ENCODE measurements at places on chromosomes 6 and 20.

GRCh38 chr6:91198588-91199255 lies 611.9 kb upstream of the MAP3K7 start:
- no peak for DNase-seq

GRCh38 chr6:125994670-125995488 lies 8.5 kb downstream of the TRMT11 start:
- DNase-seq = no peak

GRCh38 chr6:169786349-169786748 lies 34.9 kb downstream of the ERMARD start:
- no peak for DNase-seq

DNA sequence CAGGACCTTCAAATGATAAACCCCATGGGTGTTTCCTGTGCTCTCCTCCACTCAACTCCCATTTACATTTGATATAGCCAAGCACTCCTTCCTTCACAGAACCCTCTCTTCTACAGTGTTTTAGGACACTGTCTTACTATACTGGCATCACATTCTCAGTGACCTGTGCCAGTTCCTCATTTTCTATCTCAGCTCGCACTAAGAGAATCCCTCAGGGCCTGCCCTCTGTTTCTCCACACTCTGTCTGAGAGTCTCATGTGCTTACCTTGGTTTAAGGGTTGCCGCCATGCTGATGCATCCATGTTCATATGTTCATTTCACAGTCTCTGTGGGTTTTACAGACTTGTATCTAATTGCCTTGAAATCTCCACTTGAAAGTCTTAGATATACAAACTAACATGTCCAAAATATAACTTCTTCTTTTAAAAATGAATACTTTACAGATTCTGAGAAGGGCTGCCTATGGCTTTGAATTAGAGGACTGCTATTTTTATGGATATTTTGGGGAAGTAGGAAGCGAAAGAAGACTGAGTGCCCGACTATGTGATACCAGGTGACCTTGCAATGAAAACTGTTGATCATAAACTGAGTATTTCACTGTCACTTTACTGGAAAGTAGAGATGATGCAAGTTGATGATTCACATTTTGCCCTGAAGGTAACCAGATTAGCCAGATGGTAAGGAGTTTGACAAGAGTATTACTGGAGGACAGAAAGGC lies 153.1 kb upstream of the SIM1 start:
- no peak for DNase-seq

GRCh38 chr6:149964308-149965193 lies 808 bp downstream of the ULBP1 start:
- no peak for DNase-seq

- no peak for DNase-seq
Observed at GRCh38 chr20:57429580-57430200, 38.5 kb downstream of the RBM38 start.

- no peak for DNase-seq
Observed at GRCh38 chr6:82113231-82113630, 134.3 kb downstream of the IBTK start.

GRCh38 chr6:11653028-11653583 lies 115.6 kb downstream of the TMEM170B start:
- DNase-seq = no peak

- DNase-seq = no peak
Observed at GRCh38 chr6:151119823-151120524, 119.8 kb upstream of the AKAP12 start.

DNA sequence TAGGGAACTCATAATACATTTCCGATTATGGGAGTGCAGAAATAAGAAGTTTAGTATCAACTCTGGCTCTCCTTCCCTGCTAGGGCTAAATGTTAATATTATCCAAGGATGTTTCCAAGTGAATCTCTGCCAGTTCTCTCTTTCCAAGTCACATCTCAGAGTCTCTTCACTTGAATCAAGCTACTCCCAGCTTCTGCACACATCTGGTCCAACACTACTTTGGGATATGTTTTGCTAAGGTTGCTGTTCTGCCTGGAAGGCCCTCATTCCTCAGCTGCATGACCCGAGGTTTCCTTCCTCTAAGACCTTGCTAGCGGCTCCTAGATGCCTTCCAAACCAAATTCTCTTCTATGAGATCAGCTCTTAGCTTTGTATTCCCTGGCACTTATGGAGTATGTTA lies 331.8 kb downstream of the GJA1 start:
- no peak for DNase-seq

DNA sequence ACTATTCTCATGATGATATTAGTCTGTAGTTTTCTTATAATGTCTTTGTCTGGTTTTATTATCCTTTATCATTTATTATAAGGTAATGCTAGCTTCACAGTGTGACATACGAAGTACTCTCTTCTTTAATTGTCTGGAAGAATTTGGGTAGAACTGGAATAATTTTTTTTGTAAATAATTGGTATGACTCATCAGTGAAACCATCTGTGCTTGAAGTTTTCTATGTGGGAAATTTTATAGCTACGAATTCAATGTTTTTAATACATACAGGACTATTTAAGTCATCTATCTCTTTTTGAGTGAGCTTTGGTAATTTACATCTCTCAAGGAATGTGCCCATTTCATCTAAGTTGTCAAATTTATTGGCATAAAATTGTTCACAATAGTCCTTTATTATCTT lies 86.3 kb downstream of the SOD2 start:
- DNase-seq = no peak

DNA sequence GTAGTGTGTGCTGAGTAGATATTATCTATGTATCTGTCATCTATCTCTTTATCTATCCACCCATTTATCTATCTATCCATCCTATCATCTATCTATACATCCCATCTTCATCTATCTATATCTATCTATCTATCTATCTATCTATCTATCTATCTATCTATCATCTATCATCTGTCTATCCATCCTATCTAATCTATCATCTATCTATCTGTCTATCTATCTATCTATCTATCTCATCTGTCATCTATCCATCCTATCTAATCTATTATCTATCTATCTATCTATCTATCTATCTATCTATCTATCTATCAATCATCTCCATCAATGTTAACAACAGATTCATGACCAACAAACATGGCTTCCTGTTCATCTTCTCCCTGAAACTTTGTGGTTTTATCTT lies 90.5 kb upstream of the SLC24A3 start:
- DNase-seq = no peak

DNA sequence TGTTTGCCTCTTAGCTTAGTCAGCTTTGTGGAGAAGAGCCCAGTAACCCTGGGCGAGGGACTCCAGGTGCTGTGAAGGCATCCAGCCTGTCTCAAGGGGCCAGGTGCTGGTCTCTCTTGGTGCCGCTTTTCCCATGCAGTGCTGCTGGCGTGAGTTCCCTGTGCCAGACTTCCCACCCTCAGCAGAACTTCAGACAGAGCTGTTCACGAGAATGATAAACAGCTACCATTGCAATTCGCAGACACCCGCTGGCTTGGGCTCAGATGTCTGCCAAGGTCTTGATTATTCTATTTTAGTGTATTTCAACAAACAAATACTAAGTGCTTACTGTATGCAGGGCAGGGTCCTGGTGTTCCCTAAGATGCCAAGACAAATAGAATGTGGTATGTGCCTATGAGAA lies 57.7 kb downstream of the RNF217 start:
- no peak for DNase-seq

DNA sequence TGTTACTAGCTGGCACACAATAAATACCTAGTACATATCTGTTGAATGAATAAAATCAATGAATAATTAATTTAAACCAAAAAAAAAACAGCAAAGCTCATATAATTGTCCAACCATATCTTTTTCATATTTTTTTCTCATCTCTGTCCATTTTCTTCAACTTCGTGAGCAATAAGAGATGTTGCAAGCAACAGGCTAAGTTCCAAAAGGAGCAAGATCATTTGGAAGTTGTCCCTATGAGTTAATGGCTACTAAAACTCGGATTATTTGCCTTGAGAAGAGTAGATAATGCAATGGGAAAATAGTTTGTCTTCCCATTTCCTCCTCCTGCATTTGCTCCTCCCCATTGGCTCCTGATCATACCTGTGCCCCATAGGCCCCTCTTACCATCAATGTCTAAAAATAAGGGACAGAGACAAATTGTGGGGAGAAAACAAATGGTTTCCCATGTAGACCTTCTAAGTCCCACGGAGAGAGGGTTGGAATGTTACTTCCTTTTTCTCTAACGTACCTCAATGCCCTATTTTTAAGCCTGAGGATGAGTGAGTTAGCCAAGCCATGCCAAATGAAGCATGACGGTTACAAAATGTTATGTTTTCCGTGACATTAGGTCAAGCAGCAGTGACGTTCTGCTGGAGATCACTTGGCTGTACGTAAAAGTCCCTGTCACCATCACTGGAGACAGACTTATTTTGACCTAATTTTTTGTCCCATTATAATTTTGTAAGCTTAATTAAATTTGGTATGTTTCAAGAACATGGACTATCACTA lies 217.3 kb upstream of the PREP start:
- no peak for DNase-seq

- DNase-seq = no peak
Observed at GRCh38 chr6:133880006-133880405, 8.9 kb upstream of the TCF21 start.

- no peak for DNase-seq
Observed at GRCh38 chr20:23484081-23484480, 6.8 kb upstream of the CST8 start.

DNA sequence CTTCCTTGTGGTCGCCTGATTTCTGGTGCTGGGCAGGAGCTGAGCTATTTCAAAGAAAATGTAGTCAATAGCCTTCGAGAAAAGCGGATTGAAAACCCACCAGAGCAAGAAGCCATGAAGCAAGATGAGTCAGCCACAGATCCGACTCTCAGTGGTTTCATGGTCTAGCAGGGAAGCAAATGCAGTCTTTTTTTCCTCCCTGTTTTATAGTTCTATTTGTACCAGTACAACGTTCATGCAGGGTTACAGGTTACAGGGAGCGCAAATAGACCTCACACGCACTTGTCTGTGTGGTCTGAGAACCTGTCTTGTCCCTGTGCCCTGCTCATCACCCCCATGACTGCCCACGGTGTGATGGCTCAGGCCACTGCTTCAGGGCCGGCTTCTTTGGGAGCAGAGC lies 309.8 kb upstream of the SUPT3H start:
- no peak for DNase-seq

- no peak for DNase-seq
Observed at GRCh38 chr20:57526087-57526884, 1.3 kb upstream of the CTCFL start.

DNA sequence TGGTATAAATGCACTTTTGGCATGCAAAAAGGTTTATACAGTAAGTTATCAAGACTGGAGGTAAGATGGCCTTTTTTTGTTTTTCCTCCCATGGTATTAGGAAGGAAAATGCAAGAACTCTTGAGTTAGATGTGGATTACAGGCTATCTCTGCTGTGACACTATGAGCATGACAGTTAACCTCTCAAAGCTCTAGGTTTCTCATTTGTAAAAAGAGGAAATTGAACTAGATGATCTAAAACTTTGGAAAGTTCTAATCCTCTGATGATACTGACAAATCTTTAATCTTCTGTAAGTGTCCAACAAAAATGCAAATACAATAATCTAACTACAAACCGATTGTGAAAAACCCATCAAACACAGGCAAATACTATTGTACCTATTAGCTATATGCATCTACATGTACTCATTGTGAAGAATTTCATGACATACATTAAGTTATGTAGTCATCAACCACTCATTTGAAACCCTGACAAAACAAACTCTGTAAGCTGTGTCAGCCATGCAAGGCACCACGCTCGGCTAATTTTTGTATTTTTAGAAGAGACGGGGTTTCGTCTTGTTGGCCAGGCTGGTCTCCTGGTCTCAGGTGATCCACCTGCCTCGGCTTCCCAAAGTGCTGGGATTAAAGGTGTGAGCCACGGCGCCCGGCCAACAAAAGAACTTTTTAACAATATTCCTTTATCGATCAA lies 4.2 kb downstream of the CDK19 start:
- DNase-seq = no peak

DNA sequence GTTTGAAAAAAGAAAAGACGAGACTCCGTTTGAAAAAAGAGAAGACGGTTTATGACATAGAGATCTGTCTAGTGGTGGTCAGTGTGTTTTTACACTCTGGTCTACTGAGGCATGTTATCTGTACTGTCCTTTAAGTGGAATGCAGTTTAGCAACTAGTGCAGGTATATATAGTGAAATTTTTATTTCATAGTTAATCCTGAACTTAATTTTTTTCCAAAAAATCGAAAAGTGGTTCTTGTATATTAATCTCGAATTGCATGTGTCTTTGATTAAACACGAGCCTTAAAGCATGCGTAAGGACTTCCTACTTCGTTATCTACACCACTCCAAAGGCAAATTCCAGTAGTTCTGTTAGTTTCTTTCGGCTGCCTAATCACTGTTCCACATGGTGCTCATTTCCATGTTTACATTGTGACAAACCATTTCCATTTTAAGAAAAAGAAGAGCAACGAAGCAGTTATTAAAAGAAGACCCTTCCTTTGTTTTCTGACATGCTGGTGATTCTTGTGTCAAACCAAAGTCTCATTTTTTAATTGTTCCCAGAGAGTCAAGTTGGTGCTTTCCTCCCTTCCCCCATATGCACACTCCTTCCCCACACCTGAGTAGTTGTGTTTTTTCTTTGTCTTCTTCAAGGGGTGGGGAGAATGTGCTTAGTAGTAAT lies 2.3 kb downstream of the SNX9 start:
- no peak for DNase-seq

DNA sequence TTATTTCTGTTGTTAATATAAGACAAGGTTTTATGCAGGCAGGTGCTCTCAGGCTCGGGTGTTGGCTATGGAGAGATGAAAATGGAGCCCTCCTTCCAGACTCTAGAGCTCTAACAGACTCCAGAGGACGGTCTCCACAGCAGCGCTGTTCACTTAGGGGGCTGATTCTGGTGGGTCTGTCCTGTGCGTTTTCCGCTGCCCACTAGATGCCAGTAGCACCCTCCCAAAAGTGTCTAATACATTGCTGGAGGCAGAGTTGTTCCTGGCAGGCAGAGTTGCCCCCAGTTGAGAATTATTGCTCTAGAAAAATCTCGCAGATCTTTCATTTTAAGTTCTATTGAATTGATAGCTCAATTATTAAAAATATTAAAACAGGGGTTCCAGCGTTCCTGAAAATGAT lies 109.9 kb downstream of the MAP3K4 start:
- no peak for DNase-seq

DNA sequence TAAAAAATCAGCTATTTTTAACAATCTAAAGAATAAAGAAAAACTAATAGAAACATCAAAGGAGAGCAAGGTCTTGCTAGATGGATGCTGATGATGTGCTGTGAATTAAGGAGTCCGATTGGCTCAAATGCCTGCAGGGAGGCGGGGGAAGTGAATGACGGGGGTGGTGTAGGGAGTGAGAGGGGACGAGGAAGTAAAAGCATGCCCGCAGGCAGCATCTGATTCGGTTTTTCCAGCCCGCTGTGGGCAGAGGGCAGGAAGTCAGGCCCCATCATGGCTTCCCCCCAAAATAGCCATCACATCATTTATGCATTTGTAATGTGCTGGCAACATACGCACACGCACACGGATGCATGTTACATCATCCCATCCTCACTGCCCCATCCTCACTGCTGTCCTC lies 10.3 kb downstream of the RSPO4 start:
- no peak for DNase-seq

GRCh38 chr6:39997101-39997635 lies 62.9 kb upstream of the MOCS1 start:
- no peak for DNase-seq

- DNase-seq = no peak
Observed at GRCh38 chr6:105794239-105794638, 291.9 kb upstream of the PRDM1 start.

GRCh38 chr6:149225946-149226345 lies 91.6 kb upstream of the TAB2 start:
- DNase-seq = no peak

GRCh38 chr6:37983720-37984501 lies 164.4 kb downstream of the ZFAND3 start:
- DNase-seq = no peak

GRCh38 chr6:155436981-155437749 lies 18.5 kb downstream of the NOX3 start:
- DNase-seq = no peak

GRCh38 chr20:1302685-1303541 lies 26.0 kb downstream of the SDCBP2 start:
- no peak for DNase-seq
